ENCODE measurements at places on chromosomes 1 and 21.

GRCh38 chr1:145782272-145783099, 41.4 kb downstream of the RNF115 start:
- no peak for DNase-seq

GRCh38 chr1:234922987-234923386, 205.7 kb downstream of the TOMM20 start:
- no peak for DNase-seq

- DNase-seq, result no peak
These were observed 5.3 kb downstream of the CLCA2 start for GRCh38 chr1:86429122-86429725.

- no peak for DNase-seq
These were observed 9.6 kb downstream of the SLC37A1 start for GRCh38 chr21:42523211-42523610.

- no peak for DNase-seq
These were observed 197.3 kb upstream of the SGIP1 start for GRCh38 chr1:66336641-66336990.

- DNase-seq, result no peak
These were observed 616.5 kb upstream of the RGS18 start for GRCh38 chr1:191541758-191542157.

DNA sequence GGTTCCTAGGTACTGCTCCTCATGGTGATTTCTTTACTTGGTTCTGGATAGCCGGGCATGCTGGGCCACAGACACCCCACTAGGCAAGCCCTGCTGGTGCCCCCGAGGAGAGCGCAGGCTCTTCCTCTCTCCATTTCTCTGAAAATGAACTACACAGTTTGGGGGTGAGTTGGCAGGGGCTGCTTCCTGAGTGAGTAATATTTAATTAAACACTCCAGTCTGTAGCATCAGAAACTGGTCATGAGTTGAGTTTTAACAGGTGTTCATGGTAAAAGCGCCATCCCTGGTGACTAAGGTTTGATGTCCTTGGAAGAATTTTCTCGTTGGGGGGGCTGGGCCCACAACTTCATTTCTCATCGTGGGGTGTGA, 1.7 kb downstream of the SPSB1 start:
- no peak for DNase-seq

GRCh38 chr1:245671349-245671748, 516.6 kb downstream of the KIF26B start:
- DNase-seq, result no peak

DNA sequence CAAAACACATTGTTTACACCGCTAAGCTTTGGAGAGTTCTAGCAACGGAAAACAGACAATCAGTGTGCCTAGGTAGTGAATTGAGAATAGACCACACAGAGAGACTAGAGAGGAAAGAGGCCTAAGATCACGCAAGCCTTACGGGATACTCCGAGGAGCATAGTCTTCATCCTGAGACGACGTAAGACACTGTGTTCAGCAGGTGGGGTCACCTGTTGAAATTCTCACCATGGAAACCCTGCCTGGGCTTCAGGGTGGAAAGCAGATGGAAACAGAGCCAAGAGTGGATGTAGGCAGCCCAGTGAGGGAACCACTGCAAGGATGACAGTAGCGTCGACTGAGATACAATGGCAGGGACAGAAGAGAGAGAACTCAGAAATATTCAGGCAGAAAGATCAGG, 40.2 kb downstream of the COA6 start:
- no peak for DNase-seq

DNA sequence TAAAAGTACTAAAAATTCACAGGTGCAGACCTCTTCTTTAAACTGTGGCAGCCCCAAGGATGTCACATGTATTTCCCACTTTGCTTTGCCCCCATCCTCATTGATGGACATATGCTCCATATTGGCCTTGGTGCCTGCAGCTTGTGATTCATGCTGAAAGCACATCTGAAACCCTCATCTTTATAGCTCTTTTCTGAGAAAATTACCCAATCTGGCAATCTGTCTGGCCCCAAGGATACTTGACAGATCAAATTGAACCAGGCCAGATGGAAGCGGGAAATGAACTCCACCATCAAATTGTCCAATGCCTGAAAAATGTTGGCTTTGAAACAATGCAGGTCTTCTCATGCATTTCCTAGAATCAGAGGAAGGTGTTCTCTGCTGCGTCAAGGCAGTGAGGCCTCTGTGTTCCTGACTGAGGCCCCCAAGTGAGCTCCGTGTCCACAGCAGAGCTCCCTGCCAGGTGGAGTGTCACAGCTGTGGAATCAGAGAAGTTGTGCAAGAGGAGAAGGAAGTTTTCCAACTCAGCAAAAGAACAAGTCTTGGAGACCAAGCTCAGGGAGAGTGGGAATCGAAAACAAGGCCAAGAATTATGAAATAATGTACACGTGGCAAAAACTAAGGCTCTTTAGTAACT, 323.7 kb downstream of the PLPP3 start:
- DNase-seq, result no peak

- DNase-seq, result no peak
These were observed 28.0 kb downstream of the TMEM51 start for GRCh38 chr1:15181564-15181963.

DNA sequence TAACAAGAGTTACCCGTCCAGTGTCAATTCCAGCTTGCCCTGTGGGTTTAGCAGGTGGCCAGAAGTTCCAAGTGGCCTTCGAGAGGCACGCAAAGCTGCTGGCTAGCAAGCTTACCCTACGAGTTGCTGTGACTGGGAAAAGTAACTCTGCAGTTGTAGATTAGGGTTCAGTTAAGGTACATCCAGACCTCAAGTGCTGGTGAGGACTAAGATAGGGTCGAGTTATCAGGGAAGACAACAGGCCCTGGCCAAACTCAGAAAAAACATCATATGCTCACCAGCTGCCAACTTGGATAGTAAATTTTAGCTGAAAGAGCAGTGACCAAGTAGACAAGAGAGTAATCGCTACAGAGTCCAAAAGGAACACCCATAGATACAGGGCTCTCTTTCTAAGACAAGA, 27.7 kb upstream of the LRRC7 start:
- DNase-seq, result no peak

- DNase-seq, result no peak
These were observed 47.4 kb downstream of the RIMS3 start for GRCh38 chr1:40618108-40618507.

DNA sequence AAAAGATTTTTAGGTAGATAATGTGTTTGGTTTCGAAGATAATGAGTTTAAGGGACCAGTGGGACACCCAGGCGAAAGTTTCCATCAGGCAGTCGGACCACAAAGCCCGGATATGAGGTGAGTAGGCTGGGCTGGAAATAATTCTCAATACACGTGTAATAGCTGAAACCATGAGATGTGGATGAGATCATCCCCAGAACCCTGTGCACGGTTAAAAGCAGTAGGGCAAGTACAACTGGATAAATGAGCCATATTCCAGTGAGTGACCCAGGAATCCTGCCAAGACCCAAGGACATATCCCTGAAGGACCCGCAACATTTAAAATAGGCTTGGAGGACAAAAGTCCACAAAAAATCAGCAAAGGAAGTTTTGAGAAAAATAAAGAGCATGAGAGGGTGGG, 21.5 kb upstream of the NHLH2 start:
- DNase-seq, result no peak

- DNase-seq, result peak; percentile 92
These were observed at the start of gene STPG1 for GRCh38 chr1:24413350-24414163. STPG1 (minus strand) TSS chr1:24413782; CDS start chr1:24401388, 12,394 bp downstream.

DNA sequence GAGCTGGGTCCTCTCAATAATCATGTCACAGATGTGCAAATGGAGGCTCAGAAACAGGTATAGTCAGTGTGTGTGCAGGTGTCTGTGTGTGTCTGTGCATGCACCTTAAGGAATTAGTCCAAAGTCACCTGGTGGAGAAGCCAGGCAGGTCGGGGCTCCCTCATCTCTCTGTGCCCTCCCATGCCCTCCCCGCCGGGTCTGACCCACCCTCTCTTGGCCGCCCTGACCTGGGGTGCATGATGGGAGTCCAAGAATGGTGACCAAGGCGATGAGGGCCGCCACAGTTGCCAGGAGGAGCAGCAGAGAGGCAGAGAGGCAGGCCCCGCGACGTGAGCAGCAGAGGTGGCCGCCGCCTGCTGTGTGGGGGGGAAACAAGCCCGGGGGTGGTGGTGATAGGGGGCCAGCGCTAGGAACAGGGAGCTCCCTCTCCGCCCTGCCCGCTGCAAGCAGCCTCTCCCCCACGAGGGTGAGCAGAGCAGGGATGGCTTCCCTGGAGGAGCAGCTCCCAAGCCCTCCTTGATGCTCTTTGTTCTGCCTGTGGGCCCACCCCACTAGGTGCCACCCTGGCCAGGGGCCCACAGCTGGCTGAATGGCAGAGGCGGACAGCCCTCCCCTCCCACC, 3.9 kb downstream of the LDLRAD1 start:
- DNase-seq, result no peak

DNA sequence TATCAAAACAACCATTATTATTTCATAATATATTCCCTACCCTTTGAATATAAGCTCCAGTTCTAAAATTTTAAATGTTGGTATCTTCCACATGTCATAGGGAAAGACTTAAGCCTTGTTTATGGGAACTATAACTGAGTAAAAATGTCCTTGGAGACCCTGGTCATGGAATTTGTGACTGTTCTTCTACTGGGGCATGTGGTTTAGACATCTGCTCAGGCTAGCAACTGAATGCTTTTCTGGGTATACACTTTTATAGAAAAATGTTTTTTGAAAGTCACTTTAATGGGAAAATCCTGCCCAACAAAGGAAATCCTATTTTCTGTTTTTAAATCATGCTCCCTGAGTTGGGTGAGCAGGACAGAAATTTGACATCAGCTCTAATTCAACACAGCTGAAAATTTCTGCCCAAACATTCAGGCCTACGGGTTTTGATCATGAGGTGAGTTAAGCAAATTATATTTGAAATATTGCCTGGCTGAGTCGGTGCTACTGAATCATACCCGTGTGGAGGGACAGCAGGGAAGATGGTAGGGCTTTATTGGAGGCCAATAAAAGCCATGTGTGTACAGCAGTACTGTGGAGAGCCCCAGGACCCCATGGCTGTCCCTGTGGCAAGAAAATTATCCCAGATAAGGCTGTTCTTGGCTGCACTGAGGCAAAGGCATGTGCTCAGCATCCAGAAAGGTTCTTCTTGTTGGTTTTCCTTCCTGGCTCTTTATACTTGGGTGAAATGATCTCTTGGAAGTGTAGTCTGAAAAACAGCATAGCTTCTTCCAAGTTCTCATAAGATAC, 391.8 kb downstream of the DISC1 start:
- DNase-seq, result no peak

- no peak for DNase-seq
These were observed 40.6 kb downstream of the AKNAD1 start for GRCh38 chr1:108816049-108816893.

DNA sequence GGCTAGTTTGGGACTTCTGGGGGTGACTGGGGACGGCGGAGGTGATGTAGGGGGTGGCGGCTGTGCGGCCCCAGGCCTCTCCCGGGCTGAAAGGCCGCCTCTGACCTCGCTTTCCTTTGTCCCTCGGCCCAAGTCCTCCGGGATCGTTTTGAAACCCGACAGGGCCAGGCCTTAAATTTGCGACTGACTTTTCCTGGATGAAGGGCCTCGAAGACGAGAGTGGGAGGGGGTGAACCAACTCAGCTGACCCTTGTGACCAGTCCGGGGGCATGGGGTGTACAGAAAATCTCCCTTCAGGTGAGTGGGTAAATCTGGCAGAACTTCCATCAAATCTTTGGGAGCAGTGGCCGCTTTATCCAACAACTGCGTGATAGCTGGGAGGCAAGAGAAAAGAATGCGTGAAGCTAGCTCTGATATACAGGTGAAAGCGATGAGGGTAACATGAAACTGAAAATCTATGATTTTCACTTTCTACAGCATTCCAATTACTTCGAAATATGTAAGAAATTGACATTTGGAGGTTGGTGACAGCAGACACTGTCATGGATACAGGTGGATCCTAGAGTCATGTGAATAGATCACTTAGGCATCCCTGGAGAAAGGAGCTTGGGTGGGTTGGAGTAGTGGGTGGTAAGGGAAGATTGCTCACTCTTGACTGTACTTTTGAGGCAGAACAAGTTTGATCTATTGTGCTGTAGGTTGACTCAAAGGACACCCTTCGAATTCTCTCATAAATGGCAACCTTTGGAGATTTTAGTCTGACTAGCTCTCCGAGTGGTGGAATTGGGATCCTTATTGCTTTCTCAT, 885 bp downstream of the AHCYL1 start:
- DNase-seq, result no peak

DNA sequence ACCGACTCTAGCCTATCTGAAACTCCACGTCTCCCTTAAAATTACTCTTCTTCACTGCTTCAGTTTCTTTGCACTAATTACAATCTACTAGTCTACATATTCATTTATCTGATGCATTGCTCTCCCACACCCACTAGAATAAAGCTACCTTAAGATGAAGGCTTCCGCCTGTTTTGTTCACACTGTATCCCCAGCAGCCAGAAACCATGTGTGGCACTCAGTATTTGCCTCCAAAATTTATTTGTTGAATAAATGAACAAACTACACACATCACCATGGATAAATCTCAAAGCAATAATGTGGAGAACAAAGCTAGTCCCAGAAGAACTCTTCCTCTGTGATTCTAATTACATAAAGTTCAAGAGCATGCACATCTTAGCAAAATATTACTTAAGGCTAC, 95.7 kb downstream of the DSCAM start:
- DNase-seq, result no peak

- DNase-seq, result peak; percentile 67
These were observed at the start of gene DMRTA2 for GRCh38 chr1:50422946-50423669. DMRTA2 (minus strand) TSS chr1:50423443; CDS start chr1:50421536, 1,907 bp downstream.

DNA sequence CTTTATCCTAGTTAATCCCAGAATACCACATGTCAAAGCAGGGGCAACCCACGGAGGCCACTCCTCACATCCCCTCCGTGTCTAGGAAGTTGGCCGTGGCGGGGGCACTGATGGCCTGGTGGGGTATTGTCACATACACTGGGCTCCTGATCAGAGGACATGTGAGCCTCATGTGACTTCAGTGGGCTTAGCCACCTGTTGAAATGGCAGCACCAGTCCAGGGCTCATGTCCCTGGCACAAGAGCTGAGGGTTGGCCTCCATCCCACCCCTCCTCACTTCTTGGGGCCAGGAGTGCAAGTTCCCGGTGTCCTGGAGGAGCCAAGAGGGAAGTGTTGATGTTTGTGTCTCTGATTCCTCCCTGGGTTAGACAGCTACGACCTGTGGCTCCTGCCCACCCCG, 313.4 kb downstream of the CAMTA1 start:
- no peak for DNase-seq

- no peak for DNase-seq
These were observed 1510.9 kb downstream of the KCNT2 start for GRCh38 chr1:195097316-195097715.

- no peak for DNase-seq
These were observed 89.1 kb downstream of the RWDD3 start for GRCh38 chr1:95323123-95323522.

- DNase-seq, result peak; percentile 88
These were observed 92.6 kb downstream of the HHIPL2 start for GRCh38 chr1:222455188-222455879.

DNA sequence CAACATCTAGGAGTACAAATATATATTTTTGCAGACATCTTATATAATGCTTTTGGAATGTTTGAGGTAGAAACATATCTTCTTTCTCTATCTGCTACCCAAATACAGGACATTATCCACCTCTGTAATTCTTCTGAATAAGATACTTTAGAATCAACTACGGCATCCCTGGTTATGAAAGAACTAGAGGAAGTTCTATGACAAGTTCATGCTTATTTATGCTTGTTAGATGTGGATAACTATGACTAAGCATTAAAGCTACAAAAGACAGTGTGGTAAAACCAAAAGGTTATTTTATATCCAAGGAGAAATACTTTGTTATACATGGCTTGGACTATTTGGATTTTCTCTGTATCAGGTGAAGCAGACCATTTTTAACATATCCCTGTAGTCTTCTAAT, 894.0 kb downstream of the KCNT2 start:
- DNase-seq, result no peak

- no peak for DNase-seq
These were observed 274.6 kb downstream of the LRRC7 start for GRCh38 chr1:69842326-69842725.

GRCh38 chr1:201517631-201518030, 10.7 kb upstream of the CSRP1 start:
- DNase-seq, result no peak
